ENCODE measurements at places on chromosomes 6 and 20.

DNA sequence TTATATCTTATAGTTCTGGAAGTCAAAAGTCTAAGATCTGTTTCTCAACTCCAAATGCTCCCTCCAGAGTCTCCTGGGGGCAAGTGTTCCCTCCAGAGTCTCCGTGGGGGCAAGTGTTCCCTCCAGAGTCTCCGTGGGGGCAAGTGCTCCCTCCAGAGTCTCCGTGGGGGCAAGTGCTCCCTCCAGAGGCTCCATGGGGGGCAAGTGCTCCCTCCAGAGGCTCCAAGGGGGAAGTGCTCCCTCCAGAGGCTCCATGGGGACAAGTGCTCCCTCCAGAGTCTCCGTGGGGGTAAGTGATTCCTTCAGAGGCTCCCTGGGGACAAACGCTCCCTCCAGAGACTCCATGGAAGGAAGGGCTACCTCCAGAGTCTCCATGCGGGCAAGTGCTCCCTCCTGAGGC, 34.0 kb upstream of the THBS2 start:
- DNase-seq = no peak

- no peak for DNase-seq
Observed at GRCh38 chr20:45036044-45036755, 64.7 kb downstream of the KCNS1 start.

DNA sequence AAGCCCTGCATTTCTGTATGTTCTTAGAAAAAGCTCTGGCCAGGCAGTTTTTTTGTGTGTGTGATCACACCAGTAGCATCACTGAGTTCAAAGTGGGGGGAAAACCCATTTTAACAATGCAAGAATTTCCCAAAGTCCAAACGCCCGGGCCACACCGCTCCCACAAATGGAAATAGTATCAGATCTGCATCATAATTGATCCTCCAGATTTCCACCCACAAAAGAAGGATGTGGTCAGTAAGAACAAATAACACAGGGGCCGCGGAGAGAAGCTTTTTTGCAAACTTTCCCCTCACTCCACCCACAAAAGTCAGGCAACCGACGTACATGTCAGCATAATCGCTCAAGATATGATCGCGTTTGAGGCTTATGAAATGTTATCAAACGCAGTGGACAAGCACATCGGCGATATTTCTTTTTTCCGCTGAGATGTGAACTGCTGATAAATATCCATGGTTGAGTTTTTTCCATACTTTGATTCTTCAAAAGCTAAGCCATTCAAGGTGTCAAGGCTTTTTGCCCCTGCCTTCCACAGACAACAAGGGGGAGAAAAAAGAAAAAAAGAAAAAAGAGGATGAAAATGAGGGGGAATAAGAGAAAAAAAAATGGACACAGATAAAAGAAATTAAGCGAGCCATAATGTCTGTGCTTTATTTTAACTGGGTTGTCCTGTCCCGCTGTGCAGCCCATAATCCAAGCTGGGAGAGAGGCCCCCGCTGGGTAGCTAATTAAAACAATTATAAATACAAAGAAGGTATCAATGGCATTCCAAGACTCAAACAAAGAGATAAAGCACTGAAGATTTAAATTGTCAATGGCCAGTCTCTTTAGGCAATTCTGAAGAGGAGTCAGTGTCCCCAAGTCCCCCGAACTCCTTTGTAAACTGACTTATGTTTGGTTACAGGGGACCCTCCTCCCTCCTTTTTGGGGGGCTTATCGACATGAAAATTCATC, 143.5 kb downstream of the ZFP64 start:
- no peak for DNase-seq

- no peak for DNase-seq
Observed at GRCh38 chr6:168699631-168700295, 258.8 kb downstream of the SMOC2 start.

- DNase-seq = no peak
Observed at GRCh38 chr6:121403964-121404363, 31.5 kb upstream of the GJA1 start.

DNA sequence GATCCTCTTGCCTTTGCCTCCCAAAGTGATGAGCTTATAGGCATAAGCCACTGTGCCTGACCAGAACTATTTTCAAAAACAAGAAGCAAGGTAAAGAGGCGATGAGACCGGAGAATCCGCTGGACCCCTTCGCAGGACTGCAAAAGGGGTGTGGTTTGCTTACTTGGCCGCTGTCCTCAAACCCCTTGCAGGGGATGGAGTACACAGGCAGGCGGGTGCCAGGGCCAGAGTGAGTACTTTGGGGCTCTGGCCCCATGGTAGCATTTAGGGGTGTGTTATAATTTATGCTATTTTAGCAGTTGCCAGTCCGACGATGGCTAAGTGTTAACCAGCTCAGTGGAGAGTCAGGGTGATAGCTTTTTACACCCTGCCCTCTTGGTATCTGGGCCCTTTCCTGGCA, 1454.9 kb downstream of the HACE1 start:
- DNase-seq = no peak

DNA sequence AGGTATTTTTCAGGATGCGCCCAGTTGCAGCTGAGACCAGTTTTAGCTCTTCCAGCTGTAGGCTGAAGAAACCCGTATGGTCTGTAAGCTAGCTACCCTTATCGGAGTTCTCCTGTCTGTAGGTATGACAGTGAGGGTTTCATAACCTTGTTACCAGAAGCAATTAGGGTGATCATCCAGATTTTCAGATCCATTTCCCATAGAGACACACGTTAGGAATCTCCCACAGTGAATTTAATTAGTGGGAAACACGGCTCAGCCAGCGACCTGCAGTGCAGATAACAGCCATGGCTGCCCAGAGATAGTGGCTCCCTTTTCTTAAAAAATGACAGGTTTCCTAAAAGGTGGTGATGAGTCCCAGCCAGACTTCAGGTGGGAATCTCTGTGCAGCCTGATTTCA, 111.1 kb downstream of the BTBD3 start:
- DNase-seq = no peak

- no peak for DNase-seq
Observed at GRCh38 chr6:122619309-122619708, 9.1 kb downstream of the PKIB start.

DNA sequence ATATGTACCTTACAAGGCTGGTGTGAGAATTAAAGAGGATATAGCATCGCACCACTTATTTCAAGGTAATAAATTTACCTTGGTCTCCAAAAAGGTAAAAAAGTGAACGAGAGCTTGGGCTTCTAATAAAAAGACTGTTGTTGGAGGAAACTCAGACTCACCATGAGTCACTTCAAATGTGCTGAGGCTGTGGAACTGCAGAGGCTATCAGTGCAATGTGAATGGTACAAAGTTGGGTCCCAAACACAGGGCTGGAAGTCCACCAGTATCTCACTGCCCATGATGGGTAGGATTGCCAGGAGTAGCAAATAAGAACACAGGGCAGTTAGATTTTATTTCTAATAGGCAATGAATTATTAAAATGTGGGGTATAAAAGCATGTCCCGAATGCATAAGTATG, 200.6 kb downstream of the MAFB start:
- no peak for DNase-seq

GRCh38 chr6:157744102-157744601, 78.9 kb upstream of the SNX9 start:
- DNase-seq = no peak

DNA sequence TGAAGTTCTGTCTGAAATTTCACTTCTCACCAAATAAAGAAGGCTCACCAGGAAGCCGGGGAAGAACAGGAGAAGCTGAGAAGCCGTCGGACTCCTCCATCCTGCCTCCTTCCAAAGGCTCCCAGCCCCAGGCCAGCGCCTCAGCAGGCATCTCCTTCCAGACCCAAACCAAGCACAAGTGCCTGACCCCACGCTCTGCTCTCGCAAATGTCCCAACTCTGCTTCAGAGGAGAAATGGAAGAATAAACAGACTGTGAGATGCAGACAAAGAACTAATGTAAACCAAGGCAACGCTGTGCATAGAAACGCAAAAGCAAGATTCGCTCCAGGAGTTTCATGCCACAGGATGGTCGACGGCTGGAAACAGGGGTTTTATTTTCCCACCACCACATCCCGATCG, 100.3 kb upstream of the EXOC2 start:
- DNase-seq = no peak

- no peak for DNase-seq
Observed at GRCh38 chr6:132198040-132198439, 203.2 kb downstream of the MOXD1 start.

- peak; percentile 83 for DNase-seq
Observed at GRCh38 chr6:88650029-88650619, 313.3 kb downstream of the RNGTT start.

DNA sequence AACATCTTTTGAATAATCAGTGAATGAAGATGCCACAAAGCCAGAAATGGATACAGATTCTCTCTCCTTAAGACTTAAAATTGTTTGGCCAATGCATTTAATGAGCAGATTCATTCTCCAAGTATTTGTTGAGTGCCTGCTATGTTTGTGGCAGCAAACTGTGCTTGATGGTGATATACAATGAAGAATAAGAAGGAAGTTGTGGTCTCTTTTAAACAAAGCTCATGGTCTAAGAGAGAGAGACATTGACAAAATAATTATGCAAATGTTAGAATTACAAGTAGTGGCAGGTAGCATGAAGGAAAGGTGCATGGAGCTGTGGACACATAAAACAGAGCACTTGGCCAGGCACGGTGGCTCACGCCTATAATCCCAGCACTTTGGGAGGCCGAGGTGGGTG, 28.3 kb downstream of the NFATC2 start:
- DNase-seq = no peak

- no peak for DNase-seq
Observed at GRCh38 chr6:3771407-3772011, 20.0 kb upstream of the PXDC1 start.

GRCh38 chr6:55902796-55903195, 27.4 kb upstream of the BMP5 start:
- DNase-seq = no peak

GRCh38 chr6:145214570-145214969, 520.8 kb downstream of the EPM2A start:
- peak; percentile 45 for DNase-seq

- no peak for DNase-seq
Observed at GRCh38 chr20:58941471-58941870, 39.6 kb upstream of the NELFCD start.

- DNase-seq = no peak
Observed at GRCh38 chr6:125316621-125317020, 14.9 kb upstream of the HDDC2 start.

DNA sequence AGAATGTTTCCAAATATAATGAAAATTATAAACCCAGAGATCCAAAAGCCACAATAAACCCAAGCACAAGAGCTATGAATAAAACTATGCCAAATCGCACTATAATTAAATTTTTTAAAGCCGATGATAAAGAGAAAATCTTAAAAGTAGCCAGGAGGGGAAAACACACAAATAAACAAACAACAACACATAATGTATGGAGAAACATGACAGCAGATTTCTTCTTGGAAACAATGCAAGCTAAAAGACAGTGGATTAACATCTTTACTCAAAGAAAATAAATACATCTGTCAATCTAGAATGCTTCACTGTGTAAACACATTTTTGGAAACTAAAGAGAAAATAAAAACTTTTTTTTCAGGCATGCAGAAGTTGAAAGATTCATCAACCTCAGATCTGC, 80.3 kb upstream of the RNF24 start:
- no peak for DNase-seq

- peak; percentile 87 for DNase-seq
Observed at GRCh38 chr6:125747589-125748405, 1.6 kb upstream of the HEY2 start.

GRCh38 chr6:143594647-143595046, 83.1 kb upstream of the PHACTR2 start:
- no peak for DNase-seq

GRCh38 chr6:3244003-3244831, 14.5 kb upstream of the PSMG4 start:
- no peak for DNase-seq

- no peak for DNase-seq
Observed at GRCh38 chr6:138397128-138398122, 6.6 kb upstream of the HEBP2 start.

GRCh38 chr6:133833949-133834359, 55.0 kb upstream of the TCF21 start:
- DNase-seq = no peak

- DNase-seq = peak; percentile 82
Observed at GRCh38 chr6:125918681-125919566, 37.6 kb upstream of the HINT3 start.

- no peak for DNase-seq
Observed at GRCh38 chr6:77565370-77565769, 87.5 kb upstream of the MEI4 start.

- no peak for DNase-seq
Observed at GRCh38 chr20:49032455-49032854, 13.7 kb upstream of the CSE1L start.

DNA sequence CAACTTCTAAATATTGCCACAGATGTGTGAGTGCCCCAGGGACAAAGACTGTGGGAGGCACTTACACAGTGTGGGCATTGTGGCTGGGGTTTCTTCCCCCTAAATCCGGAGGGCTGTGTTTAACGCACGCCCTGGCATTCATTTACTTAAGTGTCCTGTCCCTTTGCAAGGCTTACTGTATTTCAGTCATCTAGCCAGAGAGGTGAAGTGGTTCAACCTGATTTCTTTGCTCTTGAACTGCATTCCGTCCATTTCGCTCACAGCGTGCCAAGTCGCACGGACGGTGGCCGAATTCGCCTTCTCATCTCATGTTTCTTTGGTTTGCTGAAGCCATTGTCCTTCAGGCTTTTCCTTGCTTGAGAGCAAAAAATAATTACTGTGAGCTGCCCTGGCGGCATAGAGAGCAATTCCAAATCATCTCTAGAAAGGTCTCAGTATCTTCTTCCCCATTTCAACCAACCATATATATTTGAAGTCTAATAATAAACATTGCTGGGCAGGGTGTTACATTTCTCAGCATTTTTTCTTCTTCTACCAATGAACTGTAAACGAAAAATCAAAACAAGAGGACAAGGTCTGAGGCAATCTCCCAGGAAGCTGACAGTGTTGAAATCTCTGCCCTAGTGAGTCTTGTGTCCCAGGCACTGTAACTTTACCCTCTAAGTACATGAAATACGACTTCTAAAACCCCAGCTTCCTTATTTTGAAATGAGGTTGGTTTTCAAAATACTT, 16.9 kb downstream of the SYTL3 start:
- DNase-seq = no peak

DNA sequence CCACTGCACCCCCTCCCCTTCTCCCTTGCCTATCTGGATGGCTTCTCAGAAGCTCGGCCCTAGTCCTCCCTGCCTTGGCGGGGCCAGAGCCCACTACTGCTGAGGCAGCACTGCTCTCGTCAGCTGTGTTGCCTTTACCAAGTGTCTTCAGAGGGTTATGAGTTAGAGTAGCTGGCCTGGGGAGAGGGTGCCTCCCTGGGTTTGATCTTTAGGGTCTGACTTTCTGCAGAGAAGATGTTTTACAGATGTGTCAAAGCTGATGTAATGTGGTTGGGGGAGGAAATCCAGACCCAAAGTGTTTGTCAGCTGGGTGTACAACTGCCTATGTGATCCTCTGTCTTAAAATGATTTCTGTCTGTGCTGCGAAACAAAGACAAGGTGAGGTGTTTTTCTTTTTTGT, 30.4 kb upstream of the PI16 start:
- DNase-seq = no peak

All from MM.1S (cell line).